ENCODE measurements at places on chromosomes 13 and 19. TPM values are rescaled to one million over a fixed set of nuclear protein-coding genes. Genes with fewer than 3 reads are reported as not detected.

The SIGLEC8 gene
- polyA plus RNA-seq: not detected

DNA sequence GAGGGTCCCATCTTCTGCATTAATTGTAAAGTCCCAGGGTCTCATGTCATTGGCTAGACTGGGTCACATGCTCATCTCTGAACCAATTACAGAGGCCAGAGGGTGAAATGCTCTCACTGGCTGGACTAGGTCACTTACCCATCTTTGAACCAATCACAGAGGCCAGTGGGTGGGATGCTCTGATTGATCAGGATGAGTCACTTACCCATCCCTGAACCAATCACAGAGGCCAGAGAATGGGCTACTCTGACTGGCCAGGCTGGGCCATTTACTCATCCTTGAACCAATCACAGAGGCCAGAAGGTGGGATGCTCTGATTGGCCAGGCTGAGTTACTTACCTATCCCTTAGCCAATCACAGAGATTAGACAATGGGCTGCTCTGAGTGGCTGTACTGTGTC, 5.3 kb downstream of the MISP start:
- DNase-seq: no peak

The IZUMO2 gene
- polyA plus RNA-seq: not detected

DNA sequence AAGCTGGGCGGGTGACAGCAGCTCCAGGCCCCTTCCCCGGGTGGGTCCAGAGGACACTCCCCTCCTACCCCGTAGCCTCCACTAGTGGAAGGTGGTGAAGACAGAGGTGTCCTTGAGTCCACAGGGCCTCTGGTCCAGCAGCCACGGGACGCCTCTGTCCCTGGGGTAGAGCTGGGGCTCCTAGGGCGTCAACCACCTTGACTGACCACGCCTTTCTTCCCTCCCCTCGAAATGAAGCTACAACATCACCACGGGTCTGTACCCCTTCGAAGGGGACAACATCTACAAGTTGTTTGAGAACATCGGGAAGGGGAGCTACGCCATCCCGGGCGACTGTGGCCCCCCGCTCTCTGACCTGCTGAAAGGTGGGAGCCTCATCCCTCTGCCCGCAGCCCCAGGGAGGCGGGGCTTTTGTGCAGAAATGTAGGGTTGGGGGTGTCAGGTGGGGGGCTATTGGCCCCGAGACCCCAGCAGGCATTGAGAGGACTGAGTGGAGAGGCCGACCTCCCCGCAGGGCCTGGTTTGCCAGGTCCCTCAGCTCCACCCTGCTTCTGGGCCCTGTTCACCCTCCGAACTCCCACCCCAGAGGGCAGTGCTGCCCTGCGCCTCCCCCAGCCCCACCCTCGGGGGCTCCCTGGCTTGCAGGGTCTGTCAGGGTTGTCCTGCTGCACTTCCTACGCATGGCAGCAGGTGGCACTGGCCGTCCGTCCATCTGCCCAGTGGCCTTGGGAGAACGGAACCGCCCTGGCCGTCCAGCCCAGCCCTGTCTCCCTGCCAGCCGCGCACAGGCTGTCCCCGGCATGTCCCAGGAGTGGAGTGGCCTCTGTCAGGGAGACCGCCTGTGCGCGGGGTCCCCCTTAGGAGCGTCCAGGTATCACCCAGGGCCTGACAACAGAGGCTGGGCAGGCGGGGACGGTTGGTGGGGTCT, 15.7 kb downstream of the STK11 start:
- no peak for DNase-seq

The ATP11A gene
- polyA plus RNA-seq: 22.0 TPM

GRCh38 chr13:101065329-101065728, 351.0 kb downstream of the NALCN start:
- DNase-seq: no peak

- no peak for DNase-seq
Observed at GRCh38 chr13:30851697-30852096, 54.4 kb upstream of the MEDAG start.

DNA sequence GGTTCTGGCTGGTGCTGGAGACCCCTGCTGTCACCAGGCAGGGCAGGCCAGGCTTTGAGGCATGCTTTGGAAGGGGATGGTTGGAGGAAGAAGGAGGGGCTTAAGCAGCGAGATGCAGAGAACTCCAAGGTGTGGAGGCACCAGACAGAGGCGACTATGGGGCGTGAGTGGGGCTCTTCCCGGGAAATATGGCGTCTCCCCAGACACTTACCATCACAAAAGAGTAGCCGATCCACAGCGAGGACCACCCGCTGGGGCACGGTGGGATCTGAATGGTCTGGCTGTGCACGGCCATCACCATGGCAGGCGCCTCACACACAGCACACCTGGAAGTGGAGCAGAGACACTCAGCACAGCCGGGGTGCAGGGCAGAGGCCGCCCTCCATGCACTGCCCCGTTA, 151.9 kb downstream of the COL4A1 start:
- DNase-seq: no peak

DNA sequence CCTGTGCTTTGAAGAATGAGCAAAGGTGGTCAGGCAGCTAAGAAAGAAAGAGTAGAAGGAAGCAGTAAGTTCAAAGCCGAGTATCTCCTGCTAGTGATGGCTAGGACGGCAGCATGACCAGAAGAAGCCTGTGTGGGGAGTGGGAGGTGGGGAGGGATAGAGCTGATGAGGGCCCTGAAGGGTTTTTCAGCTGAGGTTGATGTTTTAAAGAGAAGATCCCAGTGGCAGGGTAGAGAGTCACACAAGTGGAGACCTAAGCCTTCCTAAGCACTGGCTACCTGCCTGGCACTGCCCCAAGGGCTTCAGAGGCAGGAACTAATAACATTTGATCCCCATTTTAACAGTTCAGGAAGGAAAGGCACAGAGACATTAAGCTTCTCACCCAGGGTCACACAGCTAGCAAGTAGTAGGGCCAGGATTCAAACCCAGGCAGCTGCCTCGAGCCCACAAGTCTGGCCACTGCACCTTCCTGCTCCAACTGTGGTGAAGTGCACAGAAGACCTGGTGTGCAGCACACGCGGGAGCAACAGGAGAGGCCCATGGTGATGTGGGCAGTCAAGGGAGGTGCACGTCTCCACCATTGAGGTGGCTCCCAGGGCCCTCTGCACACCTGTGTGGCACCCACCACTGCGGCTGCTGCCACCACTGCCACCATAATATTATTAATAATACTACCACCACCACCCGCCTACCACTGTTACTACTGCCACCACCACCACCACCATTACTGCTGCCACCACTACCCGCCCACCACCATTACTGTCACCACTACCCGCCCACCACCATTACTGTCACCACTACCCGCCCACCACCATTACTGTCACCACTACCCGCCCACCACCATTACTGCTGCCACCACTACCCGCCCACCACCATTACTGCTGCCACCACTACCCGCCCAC, 22.1 kb downstream of the CUL4A start:
- no peak for DNase-seq

The MRPL4 gene
- polyA plus RNA-seq: 32.0 TPM

The PSG5 gene
- 0.42 TPM for polyA plus RNA-seq

The LGALS7 gene
- polyA plus RNA-seq: 0.42 TPM

DNA sequence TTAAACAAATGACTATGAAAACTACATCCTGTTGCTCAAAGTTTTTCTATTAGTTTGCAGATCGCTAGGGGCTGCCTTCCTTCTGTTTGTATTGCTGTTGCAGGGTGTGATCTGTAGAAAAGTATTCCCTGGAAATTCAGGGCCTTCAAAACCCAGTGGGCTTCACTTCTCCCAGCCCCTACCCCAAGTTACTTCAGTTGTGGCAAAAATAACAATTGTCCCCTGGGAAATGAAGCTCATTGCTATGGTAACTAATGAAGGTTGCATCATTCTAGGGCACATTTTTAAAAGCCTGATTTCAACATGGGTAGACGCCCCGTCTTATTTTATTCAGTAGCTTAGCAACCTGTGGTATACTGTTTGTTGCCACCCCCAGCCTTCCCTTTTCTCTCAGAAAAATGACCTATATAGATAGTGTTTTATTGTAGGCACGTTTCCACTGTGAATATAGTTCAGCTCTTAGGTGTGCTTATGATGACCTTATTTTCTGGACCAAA, 60.9 kb downstream of the WDFY2 start:
- DNase-seq: no peak

- no peak for DNase-seq
Observed at GRCh38 chr13:113351514-113352026, 12.4 kb downstream of the GRTP1 start.
